Mammary epithelial cell (primary cell): ENCODE measurements at places on chromosomes 4 and X. TPM values are rescaled to one million over a fixed set of nuclear protein-coding genes. Genes with fewer than 3 reads are reported as not detected.

Gene F11
- not detected for total RNA-seq

DNA sequence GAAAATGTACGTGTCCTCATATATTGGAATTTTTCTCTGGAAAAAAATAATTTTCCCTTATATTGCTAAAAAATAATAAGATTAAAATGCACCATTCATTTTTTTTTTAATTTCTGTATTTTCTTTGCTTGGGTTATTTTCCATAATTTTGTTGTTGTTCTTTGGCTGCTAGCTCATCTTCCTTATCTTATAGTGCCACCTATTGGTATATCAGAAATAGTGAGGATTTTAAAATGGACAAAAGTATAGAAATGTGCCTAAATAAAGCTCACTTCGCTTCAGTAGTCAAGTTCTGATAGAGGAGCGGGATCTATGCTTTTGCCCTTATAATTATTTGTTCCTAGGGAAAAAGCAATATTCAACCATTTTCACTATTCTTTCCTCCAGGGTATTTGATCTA, 134.8 kb downstream of the NAP1L3 start:
- no peak for DNase-seq

- DNase-seq, result no peak
Measured at GRCh38 chrX:39174772-39175417, 373.6 kb downstream of the MID1IP1 start.

- DNase-seq, result no peak
Measured at GRCh38 chr4:135408109-135408508, 1206.5 kb upstream of the PABPC4L start.

GRCh38 chr4:72987741-72988729, 81.5 kb downstream of the COX18 start:
- DNase-seq, result no peak
